Activated CD8-positive, alpha-beta T cell treated with anti-CD3 and anti-CD28 coated beads, Interleukin-2, amount 10 ng/mL, durations not matched to agents 7 days and 5 days (primary cell): ENCODE measurements at places on chromosomes 5 and 9. TPM values are rescaled to one million over a fixed set of nuclear protein-coding genes. Genes with fewer than 3 reads are reported as not detected.
A peak's percentile ranks its signal among the peaks of the same experiment; 100 is the strongest.

DNA sequence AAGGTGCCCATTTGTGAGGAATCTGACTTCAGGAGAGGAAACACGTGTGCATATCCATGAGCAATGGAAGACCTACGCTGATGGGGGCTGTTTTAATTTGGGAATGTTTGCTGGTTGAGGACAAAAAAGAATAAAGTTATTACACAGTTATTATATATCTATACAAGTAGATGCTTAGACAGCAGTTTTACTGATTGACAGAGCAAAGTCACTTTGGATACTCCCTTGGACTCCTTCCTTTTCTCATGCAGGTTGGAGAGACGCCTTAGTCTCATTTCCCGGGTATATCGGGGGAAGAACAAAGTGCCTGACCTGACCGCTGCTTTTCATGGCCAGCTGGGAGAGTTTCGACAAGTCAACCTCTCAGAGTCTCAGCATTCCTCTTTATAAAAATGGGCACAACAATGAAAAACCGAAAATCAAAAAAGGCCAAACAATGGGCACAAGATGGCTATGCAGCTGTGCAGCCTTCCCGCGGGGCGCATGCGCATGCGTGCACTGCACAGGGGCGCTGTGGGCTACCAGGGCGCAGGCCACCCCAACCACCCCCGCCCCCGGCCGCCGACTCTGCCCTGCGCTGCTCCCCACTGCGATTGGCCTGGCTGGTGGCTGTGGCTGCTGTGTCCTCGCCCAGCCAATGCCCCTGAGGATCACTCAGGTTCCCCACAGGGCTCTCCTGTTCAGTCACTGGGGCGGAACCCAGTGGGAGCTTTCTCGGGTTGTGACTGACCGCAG lies 18.1 kb downstream of the NFIL3 start:
- peaks cover 23% of the 10 kb centered on the region for H3K4me1 ChIP-seq
- H3K27ac ChIP-seq = no peak overlapping the region
- DNase-seq = peak; percentile 18
- H3K36me3 ChIP-seq = peaks cover 51% of the 10 kb centered on the region
- H3K4me3 ChIP-seq = no peak overlapping the region

DNA sequence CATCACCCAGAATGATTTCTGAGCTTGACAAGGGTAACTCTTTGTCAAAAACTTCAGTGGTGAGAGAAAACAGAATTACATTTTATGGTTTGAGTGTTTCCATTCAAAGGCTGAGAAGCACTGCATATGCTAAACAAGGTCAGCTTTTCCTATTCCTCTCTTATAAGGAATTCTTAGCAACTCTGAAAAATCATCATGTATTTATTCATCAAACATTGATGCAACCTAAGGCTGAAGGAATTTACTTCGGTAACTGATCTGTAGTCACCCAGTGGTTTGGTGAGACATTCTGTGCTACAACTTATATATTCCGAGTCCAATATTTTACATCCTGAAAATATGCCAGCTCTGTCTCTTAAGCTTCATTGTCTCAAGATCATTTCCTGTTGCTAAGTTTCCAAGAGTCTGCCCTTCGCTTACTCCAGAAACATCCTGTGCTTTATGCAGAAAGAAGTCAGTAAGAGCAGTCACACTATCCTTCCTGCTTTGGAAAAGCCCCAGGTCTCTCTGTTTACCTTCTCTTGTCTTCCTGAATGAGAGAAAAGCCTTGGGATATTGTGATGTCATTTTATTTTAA lies 176.6 kb upstream of the TBCA start:
- H3K4me3 ChIP-seq = no peak overlapping the region
- H3K27me3 ChIP-seq = peaks cover 23% of the 10 kb centered on the region
- no peak for DNase-seq
- no peaks in the 10 kb centered on the region for H3K4me1 ChIP-seq
- no peaks in the 10 kb centered on the region for H3K36me3 ChIP-seq

- H3K27me3 ChIP-seq = no peaks in the 10 kb centered on the region
- H3K4me3 ChIP-seq = no peak overlapping the region
- peaks cover 11% of the 10 kb centered on the region for H3K4me1 ChIP-seq
- H3K36me3 ChIP-seq = peaks cover 5% of the 10 kb centered on the region
Measured at GRCh38 chr5:55681301-55681700, 30.8 kb downstream of the SLC38A9 start.

DNA sequence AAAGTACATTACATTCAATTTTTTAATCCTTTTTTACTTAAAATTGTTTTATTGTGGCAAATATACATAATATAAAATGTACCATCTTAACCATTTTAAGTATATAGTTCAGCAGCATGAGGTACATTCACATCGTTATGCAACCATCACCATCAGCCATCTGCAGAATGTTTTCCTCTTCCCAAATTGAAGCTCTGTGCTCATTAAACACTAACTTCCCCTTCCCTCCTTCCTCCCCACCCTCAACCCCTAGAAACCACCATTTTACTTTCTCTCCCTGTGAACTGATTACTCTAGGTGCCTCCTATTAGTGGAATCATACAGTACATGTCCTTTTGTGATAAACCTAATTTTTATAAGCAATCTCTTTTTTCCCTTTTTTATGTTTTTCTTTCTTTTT lies 15.6 kb downstream of the TEX53 start:
- no peaks in the 10 kb centered on the region for H3K27me3 ChIP-seq
- H3K27ac ChIP-seq = no peak overlapping the region
- H3K4me3 ChIP-seq = no peak overlapping the region
- H3K36me3 ChIP-seq = peaks cover 71% of the 10 kb centered on the region

GRCh38 chr5:136622747-136623146 lies 257.4 kb upstream of the TRPC7 start:
- no peaks in the 10 kb centered on the region for H3K27me3 ChIP-seq
- H3K4me3 ChIP-seq = no peak overlapping the region
- DNase-seq = no peak
- no peaks in the 10 kb centered on the region for H3K4me1 ChIP-seq

GRCh38 chr5:174221436-174221835 lies 175.9 kb downstream of the NSG2 start:
- H3K27me3 ChIP-seq = no peaks in the 10 kb centered on the region
- no peaks in the 10 kb centered on the region for H3K36me3 ChIP-seq
- H3K4me1 ChIP-seq = no peaks in the 10 kb centered on the region
- DNase-seq = no peak
- H3K4me3 ChIP-seq = no peak overlapping the region

- no peak overlapping the region for H3K27ac ChIP-seq
- H3K36me3 ChIP-seq = peaks cover 59% of the 10 kb centered on the region
- DNase-seq = no peak
- peaks cover 16% of the 10 kb centered on the region for H3K4me1 ChIP-seq
- no peak overlapping the region for H3K4me3 ChIP-seq
Measured at GRCh38 chr9:112051812-112052211, 123.3 kb downstream of the SUSD1 start.

DNA sequence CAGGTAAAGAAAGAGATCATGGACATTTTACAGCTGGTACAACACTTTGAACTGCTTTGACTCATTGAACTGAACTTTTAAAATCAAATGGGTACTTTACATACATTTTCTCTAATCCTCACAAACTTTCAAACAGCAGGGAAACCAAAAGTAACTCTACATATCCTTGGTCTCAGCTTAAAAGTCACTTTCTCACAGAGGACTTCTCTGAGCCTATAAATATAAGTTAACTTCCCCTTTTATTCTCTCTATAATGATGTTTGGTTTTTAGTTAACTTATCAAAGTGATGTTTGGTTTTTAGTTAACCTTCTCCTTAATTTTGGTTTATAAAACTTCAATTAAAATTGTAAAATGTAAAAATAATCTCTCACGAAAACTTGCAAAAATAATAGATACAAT lies 209.8 kb downstream of the MCTP1 start:
- H3K27ac ChIP-seq = no peak overlapping the region
- no peak overlapping the region for H3K4me3 ChIP-seq
- no peaks in the 10 kb centered on the region for H3K27me3 ChIP-seq

DNA sequence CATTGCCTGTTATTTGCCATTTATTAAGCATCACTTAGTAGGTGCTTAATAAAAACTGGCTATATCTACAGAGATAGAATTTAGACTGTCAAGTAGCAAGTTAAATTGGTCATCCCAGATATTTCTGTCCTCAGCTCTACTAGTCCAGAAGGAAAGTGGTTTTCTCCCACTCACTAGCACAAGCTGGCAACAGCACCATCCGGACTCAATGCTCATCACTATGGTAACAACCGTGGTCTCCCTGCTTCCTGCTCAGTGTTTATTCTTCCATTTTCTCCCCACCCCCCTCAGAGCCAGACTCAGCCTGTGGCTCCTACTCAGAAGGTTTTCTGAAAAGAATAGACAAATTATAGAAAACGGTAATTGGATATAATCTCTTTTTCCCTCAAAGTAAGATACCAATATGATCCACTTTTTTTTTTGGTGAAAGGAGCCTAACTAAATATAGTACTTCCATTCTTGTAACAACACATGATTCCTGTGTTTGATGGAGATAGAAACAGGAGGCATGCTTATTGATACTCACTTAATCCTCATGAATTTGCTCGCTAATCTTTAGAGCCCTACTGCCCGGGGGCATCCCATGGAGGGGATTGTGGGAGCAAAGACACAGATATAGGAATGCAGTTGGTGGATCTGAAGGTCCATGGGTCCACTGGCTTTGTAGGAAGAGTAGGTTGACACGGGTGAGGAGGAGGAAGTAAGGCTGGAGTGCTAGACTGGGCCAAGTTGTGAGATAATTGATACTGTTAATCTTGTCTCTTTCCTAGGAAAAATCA lies 191.4 kb downstream of the MAN2A1 start:
- no peak for DNase-seq
- no peaks in the 10 kb centered on the region for H3K36me3 ChIP-seq
- H3K4me1 ChIP-seq = peaks cover 18% of the 10 kb centered on the region
- no peaks in the 10 kb centered on the region for H3K27me3 ChIP-seq
- no peak overlapping the region for H3K27ac ChIP-seq

- DNase-seq = no peak
- H3K4me1 ChIP-seq = no peaks in the 10 kb centered on the region
- peaks cover 38% of the 10 kb centered on the region for H3K36me3 ChIP-seq
Measured at GRCh38 chr9:109063760-109064159, 50.5 kb upstream of the CTNNAL1 start.

DNA sequence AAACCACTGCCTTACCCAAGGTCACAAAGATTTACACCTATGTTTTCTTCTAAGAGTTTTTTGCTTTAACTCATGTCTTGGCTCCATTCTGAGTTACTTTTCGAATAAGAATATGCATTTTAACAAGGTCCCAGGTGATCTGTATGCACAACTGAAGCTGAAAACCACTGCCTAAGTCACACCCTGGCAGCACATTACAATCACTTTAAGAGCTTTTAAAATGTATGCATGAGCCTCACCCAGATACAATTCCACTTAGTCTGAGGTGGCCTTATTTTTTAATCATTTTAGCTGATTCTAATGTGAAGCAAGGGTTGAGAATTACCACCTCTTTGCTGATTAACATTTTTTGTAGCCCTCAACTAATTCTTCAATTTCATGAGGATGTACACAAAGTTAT lies 29.5 kb downstream of the IDNK start:
- H3K4me3 ChIP-seq = no peak overlapping the region
- peaks cover 10% of the 10 kb centered on the region for H3K4me1 ChIP-seq
- no peaks in the 10 kb centered on the region for H3K27me3 ChIP-seq
- no peak overlapping the region for H3K27ac ChIP-seq

GRCh38 chr9:136059321-136059791 lies 35.7 kb downstream of the NACC2 start:
- H3K27me3 ChIP-seq = no peaks in the 10 kb centered on the region
- no peak overlapping the region for H3K27ac ChIP-seq
- H3K4me3 ChIP-seq = no peak overlapping the region
- H3K36me3 ChIP-seq = no peaks in the 10 kb centered on the region
- no peak for DNase-seq

GRCh38 chr5:1762121-1762882 lies 37.3 kb downstream of the MRPL36 start:
- no peak for DNase-seq
- peaks cover 3% of the 10 kb centered on the region for H3K4me1 ChIP-seq
- no peak overlapping the region for H3K27ac ChIP-seq
- no peak overlapping the region for H3K4me3 ChIP-seq

DNA sequence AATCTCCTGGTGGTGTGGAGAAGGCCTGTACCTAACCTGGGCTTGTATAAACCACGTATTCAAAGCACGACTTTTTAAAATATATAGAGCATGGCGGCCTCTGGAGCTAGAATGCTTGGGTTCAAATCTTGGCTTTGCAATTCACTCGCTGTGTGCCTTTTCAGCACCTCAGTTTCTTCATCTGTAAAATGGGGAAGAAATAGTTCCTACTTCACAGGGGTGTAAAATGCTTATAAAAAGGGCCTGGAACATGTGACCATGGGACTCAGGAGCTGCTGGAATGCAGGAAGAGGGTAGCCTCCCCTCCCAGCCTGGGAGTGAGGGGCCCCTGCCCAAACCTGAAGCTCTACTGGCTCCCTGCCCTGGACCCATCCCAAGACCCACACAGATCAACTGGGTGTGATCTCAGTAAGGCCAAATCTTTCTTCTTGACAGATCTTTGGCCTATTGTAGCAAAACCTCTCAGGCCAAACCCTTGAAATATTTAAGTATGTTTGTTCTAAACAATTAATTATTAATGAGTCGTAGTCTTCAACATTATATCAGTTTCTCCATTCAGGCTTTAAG lies 269.0 kb downstream of the ZSWIM6 start:
- H3K27me3 ChIP-seq = peaks cover 5% of the 10 kb centered on the region
- H3K27ac ChIP-seq = no peak overlapping the region
- DNase-seq = no peak
- H3K4me1 ChIP-seq = no peaks in the 10 kb centered on the region

- peaks cover 38% of the 10 kb centered on the region for H3K4me1 ChIP-seq
- peak; percentile 64 for DNase-seq
- H3K27me3 ChIP-seq = peaks cover 89% of the 10 kb centered on the region
Measured at GRCh38 chr5:55226934-55227663, at the start of gene MCIDAS. TSS of gene MCIDAS (minus strand) at chr5:55227315. CDS start at chr5:55227138, 177 bp downstream.

- H3K27me3 ChIP-seq = no peaks in the 10 kb centered on the region
- H3K4me3 ChIP-seq = no peak overlapping the region
- H3K27ac ChIP-seq = no peak overlapping the region
- DNase-seq = no peak
Measured at GRCh38 chr9:114757984-114758383, 47.9 kb downstream of the TNFSF15 start.

DNA sequence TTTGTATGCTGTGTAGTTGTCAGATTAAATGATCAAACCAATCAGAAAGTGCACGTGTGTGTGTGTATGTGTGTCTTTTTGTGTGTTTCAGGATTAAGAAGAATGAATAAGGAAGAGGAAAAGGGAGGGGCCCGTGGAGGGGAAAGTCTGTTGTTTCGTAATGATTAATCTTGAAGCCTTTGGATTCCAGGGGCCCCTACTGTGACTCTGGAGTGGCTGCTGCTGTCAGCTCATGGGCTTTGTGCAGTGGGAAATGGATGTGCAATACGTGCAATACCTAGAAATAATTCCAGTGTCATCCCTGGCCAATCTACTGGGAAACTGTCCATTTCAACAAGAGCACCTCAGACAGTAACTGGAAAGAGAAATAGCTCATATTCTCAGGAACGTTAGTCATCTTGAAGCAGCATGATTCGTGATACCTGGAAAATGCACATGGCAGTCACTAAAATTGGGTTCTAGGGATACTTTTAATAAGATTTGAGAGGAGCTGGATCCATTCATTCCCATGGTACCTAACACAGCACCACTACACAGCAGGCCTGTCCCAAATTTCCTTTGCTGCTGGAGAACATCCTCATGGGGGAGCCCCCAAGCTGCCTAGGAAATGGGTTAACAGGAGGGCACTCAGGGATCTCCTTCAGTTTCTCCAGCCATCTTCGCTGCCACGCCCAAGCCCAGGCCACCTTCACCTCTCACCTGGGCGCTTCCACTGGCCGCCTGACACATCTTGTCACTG lies 186.3 kb downstream of the NR3C1 start:
- H3K27ac ChIP-seq = no peak overlapping the region
- no peak for DNase-seq
- no peaks in the 10 kb centered on the region for H3K27me3 ChIP-seq

Gene DMRT3
- total RNA-seq = not detected

Gene ADRA1B
- not detected for total RNA-seq

Gene PHYHD1
- 0.55 TPM for total RNA-seq

Gene MED7
- 13.9 TPM for total RNA-seq

Gene FIBCD1
- not detected for total RNA-seq

Gene NRG2
- not detected for total RNA-seq
